Activated CD8-positive, alpha-beta memory T cell treated with anti-CD3 and anti-CD28 coated beads, Interleukin-2, amount 50 U/mL, for 4 hours (primary cell): ENCODE measurements at places on chromosomes 5 and 9.
A peak's percentile ranks its signal among the peaks of the same experiment; 100 is the strongest.

GRCh38 chr5:165304193-165304827 lies 1798.9 kb downstream of the MAT2B start:
- no peak for DNase-seq

GRCh38 chr9:34974664-34975063 lies 14.9 kb upstream of the DNAJB5 start:
- DNase-seq = no peak

DNA sequence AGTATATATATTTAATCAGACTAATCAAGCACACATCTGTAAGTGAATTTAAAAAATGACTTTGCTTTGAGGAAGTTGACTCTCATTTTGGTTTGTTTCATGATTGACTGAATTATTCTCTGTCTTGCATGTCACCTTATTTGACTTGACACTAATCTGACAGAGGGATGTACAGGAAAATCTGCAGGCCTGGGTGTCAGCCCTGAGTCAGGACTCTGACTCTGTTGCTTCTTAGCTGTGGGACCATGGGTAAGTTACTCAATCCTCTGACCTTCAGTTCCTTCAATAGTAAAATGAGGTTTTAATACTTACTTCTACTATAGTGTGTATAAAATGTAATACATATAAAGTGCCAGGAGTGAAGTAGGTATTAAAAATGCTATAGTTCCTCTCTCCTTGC lies 415.9 kb downstream of the ARHGEF28 start:
- DNase-seq = no peak

DNA sequence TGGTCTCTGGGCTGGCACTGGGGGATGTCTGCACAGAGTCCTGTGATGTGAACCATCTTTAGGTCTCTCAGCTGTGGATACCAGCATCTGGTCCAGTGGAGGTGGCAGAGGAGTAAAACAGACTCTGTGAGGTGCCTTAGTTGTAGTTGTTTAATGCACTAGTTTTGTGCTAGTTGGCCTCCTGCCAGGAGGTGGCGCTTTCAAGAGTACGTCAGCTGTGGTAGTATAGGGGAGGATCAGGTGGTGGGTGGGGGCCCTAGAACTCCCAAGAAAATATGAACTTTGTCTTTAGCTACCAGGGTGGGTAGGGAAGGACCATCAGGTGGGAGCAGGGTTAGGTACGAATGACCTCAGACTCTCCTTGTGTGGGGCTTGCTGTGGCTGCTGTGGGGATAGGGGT lies 197.1 kb downstream of the TMC1 start:
- DNase-seq = no peak

GRCh38 chr5:168114444-168115017 lies 176.9 kb upstream of the WWC1 start:
- peak; percentile 17 for DNase-seq

DNA sequence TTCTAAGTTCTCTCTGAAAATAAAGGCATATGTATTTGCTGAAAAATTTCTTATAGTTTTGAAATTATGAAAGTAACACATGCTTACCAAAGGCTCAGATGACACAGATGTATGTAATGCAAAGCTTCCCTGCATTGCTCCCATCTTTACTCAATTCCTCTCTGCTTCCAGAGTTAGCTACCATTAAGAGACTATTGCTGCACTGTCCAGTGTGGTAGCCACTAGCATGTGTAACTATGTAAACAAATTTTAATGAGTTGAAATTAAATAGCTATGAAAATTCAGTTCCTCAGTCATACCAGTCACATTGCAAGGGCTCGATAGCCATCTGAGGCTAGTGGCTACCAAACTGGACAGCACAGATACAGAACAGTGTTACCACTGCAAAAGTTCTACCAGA lies 17.9 kb downstream of the FRMD3 start:
- no peak for DNase-seq

DNA sequence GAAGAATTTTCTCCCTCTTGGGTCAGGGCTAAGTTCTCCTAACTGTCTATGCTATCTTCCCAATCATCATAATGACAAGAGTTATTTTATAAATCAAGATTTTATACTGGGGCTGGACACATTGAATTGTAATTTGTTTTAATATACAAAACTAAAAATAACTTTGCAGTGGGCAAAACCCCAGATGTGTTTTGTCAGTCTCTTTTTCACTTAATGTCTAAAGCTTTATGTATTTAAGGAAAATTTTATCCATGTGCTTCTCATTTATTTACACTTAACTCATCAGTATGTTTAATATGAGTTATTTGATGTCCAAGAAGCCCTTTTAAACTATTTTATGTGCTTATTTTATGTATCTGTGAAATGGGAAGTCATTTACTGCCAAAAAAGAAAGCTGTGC lies 362.8 kb upstream of the ADAMTSL1 start:
- no peak for DNase-seq

DNA sequence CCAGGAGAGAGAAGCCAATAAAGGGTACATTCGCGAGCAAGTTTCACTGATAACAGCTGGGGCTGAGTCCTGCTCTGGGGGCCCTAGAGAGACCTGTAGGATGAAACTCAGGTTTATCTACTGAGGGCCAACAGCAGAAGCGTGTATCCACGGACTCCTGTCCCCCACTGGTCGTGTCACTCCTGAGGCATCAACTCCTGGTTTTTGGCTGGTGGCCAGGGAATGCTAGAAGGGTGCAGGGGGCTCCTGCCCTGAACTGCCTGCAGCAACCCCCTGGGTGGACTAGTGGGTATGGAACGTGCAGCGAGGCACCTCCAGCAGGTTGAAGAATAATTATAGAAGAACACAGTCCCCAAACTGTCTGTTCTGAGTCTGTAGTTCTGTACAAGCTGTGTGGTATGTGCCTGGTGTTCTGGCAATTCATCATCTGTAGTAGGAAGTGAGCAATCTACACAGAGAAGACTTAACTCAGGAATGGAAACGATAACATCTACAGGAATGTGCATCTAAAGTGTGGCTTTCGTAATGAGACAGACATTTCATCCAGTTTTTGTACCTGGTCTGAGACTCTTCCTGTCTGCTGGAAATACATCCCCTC lies 64.5 kb upstream of the GNA14 start:
- DNase-seq = no peak

GRCh38 chr5:155129513-155129880 lies 115.9 kb downstream of the KIF4B start:
- no peak for DNase-seq

DNA sequence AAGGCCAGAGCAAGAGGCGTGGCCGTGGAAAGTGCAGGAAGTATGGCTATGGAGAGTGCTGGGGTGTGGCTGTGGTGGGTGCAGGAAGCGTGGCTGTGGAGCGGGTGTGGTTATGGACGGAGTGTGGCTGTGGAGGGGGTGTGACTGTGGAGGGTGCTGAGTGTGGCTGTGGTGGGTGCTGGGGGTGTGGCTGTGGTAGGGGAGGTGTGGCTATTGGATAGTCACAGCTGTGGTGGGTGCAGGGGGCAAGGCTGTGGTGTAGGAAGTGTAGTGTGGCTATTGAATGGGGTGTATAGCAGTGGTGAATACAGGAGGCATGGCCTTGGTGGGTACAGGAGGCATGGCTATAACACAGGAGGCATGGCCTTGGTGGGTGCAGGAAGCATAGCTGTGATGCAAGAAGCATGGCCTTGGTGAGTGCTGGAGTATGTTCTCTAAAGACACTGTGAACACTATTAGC lies 40.8 kb upstream of the SPATA31C2 start:
- DNase-seq = no peak

- no peak for DNase-seq
Observed at GRCh38 chr5:82901281-82901888, 175.8 kb downstream of the TMEM167A start.

DNA sequence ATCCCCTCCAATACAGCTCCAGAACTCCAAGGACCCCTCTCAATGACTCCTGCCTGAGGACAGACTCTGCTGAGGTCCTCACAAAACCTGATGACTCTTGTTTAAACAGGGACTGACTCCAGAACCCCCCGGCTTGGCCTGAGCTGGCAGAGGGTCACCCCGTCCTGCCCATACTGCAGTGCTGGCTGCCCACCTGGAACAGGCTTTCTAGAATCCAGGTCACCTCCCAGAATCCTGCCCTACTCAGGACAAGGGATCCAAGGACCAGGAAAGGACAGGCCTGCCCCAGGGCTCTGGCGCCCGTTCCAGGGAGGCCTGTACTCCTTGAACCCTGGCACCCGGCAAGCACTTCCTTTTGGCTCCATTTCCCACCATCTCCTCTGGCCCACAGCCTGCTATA lies 22.2 kb downstream of the RALGDS start:
- no peak for DNase-seq

DNA sequence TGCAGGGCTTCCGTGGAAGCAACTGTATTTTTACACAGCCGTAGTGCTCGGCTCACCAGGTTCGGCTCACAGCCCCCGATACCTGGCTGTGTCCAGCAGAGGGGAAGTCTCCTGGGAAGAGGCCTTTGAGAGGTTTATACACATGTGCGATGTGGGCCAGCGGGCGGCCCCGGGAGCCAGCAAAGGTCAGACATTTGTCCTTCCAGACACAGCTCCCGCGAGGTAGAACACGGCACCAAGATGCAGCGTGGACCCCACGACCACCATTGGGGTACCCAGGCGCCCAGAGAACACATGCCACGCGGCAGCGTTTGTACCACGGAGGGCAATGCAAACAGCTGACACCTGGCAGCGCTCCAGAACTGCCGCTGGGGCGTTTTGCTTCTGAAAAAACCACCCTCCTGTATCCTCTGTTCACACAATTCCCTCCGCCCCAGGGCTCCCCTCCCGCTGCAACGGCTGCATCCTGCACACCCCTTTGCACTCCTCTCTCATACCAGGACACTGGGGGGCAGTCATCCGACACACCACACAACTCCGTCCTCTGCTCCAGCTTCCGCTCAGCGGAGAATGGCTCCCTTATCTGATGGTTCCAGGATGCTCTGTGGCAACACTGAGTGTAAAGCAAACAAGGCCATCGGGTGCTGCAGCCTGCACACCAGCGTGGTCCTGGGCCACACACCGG lies 235.3 kb downstream of the SYK start:
- DNase-seq = peak; percentile 67

DNA sequence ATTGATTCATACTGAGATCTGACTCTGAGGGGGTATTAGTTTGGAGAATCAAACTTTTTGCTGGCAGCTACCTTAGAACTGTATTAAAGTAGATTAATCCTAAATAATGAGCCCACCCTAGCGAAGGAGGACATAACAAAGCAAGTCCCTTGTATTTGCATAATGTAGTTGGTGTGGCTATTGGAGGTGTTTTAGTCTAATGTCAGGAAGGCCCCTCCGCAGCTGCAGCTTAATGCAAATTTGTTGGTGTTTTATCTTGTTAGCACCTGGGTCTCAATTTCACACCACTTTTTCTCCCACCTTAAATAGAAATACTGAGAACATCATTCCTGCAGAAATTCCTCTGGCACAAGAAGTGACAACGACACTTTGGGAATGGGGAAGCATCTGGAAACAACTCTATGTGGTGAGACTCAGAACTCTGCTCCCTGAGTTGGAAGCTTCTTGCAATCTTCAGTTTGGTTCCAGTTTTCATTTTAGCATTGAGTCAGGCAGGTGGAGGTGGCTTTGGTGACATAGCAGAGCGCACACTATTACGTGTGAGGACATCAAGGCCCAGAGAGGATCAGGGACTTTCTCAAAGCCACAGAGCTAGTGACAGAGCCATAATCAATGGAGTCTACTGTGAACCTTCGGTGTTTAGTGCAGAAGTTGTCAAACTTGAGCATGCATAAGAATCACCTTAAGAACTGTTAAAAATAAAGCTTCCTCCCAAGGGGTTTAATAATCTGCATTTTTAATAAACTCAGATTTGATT lies 33.9 kb downstream of the DOCK2 start:
- DNase-seq = no peak

DNA sequence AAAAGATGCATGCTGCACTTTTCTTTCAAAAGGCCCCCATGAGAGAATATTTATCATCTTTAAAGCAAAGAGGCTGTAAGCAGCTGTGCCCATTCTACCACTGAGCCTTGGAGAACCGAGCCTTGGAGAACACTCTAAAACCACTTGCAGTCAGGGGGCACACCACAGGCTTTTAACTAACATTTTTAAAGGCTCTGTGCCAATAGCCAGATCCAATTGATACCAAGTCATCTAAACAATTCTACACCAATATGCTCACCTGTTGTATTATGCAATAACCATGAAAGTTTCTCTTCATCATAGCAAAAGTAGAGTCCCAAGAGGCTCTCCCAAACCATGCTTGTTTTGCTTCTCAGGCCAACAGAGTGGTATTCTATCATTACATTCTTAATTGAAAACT lies 1090.5 kb upstream of the SEMA6A start:
- no peak for DNase-seq

- no peak for DNase-seq
Observed at GRCh38 chr9:131530546-131530919, 530 bp downstream of the UCK1 start.

DNA sequence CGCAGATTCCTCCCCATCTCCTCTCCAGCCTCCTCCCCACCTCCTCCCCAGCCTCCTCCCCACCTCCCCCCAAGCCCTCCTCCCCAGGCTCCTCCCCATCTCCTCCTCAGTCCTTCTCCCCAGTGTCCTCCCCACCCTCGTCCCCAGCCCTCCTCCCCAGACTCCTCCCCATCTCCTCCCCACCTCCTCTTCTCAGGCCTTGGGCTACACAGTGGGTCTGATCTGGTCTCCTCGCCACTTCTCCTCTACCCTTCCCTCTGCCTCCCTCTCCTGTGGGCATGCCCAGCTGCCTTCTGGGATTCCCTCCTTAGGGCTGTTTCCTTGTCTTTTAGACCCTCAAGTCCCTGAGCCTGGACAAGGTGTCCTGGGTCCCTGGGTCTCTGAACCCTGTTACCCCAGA lies 28.3 kb downstream of the CXXC5 start:
- DNase-seq = no peak

DNA sequence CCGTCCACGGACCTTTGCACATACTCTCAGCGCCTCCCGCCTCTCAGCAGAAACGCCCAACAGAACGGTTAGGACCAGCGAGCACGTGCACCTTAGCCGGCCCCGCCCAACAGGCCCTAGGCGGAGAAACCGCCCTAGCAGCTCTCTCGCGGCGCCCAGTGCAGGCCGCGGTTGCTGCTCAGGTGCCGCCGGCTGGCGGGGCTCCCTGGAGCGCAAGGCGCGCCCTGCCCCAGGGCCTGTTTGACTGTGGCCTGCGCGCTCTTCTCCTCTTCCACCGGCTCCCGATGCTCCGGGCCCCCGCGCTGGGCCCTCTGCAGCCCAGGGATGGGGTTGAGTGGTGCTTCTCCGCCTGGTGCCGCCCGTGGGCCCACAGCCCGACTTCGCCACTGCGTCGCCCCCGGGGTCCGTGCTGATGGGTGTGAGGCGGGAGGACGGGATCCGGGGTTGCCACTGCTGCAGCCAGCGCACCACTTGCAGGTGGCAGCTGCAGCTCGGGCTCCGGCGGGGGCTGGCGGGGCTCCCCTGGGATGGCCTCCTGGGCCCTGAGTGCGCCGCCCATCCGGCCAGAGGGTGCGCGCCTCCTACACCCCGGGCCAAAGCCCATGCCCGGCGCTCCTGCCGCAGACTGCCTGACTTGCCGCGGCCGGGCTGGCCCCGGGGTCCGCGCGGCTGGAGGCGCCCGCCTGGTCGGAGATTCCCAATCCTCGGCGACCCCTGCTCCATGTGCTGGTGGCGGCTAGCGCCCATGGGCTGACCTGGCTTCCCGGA lies 1889.4 kb upstream of the CDH9 start:
- DNase-seq = no peak
